ENCODE measurements at places on chromosomes 5 and 9. TPM values are rescaled to one million over a fixed set of nuclear protein-coding genes. Genes with fewer than 3 reads are reported as not detected.

- DNase-seq, result no peak
Measured at GRCh38 chr9:113919382-113919781, 43.3 kb downstream of the ZNF618 start.

- DNase-seq, result no peak
Measured at GRCh38 chr9:86755561-86755941, 191.8 kb downstream of the GAS1 start.

GRCh38 chr5:9605041-9605838 lies 24.9 kb downstream of the TAS2R1 start:
- DNase-seq, result no peak

DNA sequence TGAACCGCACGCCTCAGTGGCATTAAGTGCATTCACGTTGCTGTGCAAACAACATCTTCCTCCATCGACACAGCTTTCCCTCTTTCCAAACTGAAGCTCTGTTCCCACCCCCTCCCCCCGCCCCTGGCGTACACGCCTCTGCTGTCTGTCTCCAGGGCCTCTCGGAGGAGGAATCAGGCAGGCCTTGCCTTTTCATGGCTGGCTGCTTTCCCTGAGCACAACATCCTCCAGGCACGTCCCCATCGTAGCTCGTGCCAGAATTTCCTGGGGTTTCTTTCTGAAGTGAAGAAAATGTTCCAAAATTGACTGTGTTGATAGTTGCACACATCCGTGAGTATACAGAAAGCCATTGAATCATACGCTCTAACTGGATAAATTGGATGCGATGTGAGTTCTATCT lies 22.3 kb upstream of the TMEM250 start:
- no peak for DNase-seq

DNA sequence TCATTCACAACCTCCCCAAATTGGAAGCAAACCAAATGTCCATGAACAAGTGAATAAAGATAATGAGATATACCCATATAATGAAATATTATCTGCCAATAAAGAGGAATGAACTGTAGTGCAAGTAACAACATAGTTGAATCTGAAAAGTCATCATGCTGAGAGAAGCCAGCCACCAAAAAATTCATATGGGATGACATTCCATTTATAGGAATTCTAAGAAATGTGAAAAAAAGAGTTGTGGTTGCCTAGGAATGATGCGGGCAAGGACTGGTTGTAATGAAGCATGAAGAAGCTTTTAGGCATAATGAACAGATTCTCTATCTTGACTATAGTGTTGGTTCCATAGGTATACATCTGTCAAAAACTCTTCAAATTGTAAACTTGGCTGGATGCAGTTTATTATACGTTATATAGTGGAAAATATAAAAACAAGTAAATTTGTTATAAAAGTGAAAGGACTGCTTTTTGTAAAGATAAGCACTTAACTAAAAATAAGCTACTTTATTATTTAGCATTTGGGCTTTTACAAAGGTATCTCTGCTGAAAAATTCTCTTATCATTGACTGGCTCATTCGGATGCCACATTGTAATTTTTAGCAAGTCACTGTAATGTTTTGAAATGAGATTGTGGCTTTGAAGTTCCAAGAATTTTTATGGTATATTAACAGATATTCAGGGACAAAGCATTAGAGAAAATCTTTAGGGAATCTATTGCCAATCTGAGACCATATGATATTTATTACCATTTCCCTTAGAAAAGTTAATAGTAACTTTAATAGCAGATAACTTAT lies 21.2 kb upstream of the TTC23L start:
- DNase-seq, result no peak

DNA sequence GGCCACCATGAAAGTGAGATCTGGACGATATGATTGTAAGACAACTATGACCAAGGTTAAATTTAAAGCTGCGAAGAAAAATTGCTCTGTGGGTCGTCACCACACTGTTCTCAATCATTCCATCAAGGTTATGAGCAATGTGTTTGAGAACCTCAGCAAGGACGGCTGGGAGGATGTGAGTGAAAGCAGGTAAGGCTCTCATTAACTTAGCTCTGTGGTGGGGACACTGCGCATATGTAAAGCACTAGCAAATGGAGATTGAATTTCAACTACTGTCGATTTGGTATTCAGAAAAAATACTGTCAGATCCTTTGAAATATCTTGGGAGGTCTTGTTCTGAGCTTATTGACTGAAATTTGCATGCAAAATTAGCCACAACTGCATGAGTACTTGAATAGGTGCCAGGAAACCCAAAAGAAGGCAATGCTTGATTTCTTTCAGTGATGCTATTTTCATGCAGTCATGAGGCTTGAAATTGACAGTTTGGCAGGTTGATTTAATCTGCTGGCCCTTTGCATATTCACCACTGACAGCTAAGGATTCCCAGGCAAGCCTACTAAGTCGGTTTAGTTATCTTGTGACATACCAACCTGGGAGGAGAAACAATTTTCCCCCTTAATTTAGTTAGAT lies 183.9 kb upstream of the SH3GL2 start:
- DNase-seq, result no peak

DNA sequence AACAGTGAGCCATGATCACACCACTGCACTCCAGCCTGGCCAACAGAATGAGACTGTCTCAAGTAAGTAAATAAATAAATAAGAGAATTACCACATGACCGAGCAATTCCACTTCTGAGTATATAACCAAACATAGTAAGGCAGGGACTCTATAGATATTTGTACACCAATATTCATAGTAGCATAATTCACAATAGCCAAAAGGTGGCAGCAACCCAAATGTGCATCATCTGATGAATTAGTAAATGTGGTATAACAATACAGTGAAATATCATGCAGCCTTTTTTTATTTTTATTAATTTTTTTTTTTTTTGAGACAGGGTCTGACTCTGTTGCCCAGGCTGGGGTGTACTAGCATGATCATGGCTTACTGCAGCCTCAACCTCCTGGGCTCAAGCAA lies 33.1 kb downstream of the ALDH7A1 start:
- no peak for DNase-seq

- DNase-seq, result no peak
Measured at GRCh38 chr9:71472400-71472799, 295.9 kb downstream of the CEMIP2 start.

GRCh38 chr5:145247745-145248040 lies 587.4 kb downstream of the PRELID2 start:
- no peak for DNase-seq

DNA sequence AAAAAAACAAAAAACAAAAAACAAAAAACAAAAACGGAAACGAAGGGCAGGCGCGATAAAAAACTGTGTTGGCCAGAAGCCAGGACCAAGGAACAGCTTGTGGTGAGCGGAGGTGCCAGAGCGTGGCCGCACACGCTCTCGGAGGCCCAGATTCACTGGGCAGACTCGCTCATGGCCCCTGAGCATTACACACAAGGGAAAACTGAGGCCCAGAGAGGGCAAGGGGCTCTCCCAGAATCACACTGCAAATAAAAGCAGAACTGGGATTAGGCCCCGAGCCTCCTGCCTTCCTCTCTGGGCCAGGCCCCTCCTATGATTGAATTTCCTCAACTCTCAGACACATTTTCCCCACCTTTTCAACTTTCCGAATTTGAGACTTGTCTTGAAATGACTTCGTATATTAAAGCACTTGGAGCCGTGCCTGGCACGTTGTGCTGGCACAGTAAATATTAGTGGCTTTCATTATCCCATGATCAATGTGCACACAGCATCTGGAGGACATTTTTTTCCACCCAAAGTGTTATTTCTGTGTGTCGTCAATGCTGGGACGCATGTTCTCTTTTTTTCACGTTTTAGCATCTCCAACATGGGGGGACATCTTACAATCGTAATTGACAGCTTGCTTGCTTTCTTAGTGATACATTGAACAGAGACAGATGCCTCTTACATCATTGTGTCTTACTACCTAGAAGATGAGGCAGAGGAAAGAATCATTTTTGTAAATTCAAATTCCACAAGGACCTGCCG lies 7.4 kb downstream of the FIBCD1 start:
- no peak for DNase-seq

- no peak for DNase-seq
Measured at GRCh38 chr5:109911731-109912130, 222.0 kb downstream of the MAN2A1 start.

DNA sequence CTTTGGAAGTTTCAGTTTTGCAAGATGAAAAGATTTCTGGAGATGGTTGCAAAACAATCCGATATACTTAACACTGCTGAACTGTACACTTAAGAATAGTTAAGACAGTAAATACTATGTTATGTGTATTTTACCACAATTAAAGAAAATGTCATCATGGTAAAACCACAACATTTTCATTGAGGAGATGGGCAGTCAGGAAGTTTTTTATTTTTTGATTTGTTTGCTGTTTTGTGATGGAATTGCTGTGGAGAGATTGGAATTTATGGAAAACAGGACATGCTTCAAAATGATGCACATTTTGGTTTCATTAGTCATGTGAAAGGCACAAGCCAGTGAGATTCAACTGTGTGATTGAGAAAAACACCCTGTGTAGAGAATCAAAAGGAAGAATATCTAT lies 90.5 kb upstream of the AGXT2 start:
- no peak for DNase-seq

DNA sequence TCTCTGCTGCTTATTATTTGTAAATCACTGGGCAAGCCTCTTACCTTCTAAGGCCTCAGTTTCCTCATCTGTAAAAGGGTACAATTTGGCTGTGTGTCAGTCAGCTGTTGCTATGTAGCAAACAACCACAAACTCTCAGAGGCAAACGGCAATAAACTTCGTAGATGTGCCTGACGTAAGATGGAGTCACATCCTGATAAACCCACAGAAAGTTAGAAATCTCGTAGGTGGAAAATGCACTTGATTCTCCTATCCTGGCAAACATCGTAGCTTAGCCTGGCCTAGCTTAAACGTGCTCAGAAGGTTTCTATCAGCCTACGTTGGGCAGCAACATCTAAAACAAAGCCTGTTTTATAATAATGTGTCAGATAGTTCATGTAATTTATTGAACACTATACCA lies 35.0 kb upstream of the UNC5A start:
- DNase-seq, result no peak

DNA sequence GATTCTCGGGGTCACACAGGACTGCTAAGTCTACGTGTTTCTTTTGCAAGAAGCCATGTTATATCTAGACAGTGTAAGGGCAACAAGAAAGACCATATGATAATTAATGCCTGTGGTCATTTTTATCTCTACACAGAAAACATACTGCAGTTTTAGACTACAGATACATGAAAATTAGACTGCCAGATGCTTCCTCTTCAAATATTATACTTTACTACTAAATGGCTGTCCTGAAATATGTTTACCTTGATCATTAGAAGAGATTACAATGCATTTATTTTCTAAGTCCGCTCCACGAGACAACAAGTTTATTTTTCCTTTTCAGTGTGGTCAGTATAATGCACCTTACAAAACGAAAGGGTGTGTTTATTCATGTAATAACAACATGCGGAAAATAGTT lies 147.6 kb downstream of the KIAA0825 start:
- no peak for DNase-seq

- no peak for DNase-seq
Measured at GRCh38 chr9:109403766-109404320, 83.0 kb upstream of the EPB41L4B start.

DNA sequence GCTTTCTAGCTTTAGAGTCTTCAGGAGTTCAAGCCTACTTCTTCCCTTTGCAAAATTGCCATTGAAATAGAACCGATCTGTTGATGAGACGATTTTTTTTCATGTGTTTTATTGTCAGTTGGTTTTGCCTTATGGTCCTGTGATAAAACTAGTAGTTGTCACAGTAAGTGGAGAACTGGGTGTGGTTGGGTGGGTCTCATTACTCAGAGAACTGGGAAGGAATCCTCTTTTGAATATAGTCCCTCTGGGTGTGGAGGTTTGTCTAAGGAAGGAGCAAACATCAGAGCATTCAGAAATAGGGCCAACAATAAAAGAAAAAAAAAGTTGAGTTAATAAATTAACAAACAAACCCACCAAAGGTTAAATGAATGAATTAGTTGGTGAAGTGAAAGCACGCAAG lies 69.0 kb downstream of the ALDH1A1 start:
- DNase-seq, result no peak

Gene TMED7
- 83.4 TPM for total RNA-seq

Gene SLC4A9
- not detected for total RNA-seq

Gene GAPT
- 0.42 TPM for total RNA-seq

Gene CCDC192
- 3.1 TPM for total RNA-seq

Gene LCN12
- total RNA-seq, result not detected

Gene C9orf50
- total RNA-seq, result not detected

Measured in suprapubic skin (tissue), 4 donors.